ENCODE measurements at places on chromosomes 12 and 14.

- no peak for DNase-seq
These were observed 173.9 kb upstream of the LHX5 start for GRCh38 chr12:113645603-113646002.

DNA sequence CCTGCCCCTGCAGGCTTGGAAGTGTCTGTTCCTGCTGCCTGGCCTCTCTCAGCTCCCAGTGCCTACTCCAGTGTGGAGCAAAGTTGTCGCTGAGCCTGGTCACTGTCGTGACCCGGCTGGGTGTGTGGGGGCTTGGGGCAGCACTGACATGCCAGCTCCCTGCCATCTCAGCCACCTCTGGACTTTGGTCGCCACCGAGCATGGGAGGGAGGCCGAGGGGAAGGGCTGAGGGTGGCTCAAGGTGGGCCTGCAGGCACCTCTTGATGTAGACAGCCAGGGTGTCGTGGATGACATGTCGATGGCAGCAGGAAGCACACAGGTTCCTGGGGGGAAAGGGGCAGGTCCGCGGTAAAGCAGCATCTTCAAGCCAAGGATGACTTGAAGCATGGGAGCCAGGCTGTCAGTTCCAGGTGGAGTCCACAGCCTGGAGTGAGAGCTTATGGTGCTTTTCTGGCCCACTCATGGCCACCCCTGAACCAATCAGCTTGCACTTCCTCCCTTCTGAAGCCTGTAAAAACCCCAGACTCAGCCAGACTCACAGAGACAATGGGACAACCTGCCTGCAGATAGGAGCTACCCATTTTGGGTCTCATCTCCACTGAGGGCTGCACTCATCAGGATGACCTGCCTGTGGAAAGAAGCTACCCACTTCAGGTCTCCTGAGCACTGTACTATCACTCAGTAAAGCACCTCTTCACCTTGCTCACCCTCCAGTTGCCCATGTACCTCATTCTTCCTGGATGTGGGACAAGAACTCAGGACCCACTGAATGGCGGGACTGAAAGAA lies 210.1 kb downstream of the MON2 start:
- no peak for DNase-seq

DNA sequence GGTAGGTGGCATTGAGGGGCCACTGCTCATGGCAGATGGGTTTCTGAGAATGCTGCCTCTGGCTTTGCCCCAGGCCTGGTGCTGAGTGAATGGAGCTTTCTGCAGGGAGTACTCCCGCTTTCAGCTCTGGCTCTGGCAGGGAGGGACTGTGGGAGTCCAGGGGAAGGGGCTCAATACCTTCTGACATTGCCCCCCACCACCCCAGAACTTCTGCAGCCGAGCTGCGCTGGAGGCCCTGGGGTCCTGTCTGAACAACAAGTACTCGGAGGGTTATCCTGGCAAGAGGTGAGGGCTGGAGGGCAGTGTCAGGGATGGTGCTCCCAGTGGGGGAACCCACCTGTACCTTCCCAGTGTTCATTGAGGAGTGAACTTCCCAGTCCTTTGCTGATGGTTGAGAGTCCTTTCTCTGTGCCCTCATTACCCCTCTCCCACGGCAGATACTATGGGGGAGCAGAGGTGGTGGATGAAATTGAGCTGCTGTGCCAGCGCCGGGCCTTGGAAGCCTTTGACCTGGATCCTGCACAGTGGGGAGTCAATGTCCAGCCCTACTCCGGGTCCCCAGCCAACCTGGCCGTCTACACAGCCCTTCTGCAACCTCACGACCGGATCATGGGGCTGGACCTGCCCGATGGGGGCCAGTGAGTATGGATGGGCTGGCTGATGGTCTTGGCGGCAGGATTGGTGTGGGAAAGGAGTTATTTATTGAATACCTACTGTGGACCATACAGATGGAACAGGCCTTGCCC lies 1.9 kb downstream of the SHMT2 start:
- no peak for DNase-seq

- DNase-seq: no peak
These were observed 172.2 kb downstream of the SLC41A2 start for GRCh38 chr12:104785886-104786285.

DNA sequence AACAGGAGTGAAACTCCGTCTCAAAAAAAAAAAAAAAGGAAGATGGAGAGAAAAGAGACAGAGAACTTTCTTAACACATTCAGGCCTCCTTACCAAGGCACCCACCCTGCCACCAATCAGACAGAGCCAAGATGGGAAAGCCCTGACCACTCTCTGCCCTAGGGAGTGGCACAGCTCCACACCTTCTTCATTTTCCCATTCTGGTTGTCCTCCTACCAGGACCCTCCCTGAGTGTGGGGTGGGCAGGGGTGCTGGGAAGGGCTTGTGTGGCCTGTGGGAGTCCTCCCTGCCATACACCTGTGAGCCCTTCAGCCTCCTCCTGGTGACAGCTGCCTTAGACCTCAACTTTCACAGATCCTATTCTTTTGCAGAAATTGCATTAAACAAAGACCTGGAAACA lies 513.6 kb downstream of the BCL11B start:
- DNase-seq: no peak

DNA sequence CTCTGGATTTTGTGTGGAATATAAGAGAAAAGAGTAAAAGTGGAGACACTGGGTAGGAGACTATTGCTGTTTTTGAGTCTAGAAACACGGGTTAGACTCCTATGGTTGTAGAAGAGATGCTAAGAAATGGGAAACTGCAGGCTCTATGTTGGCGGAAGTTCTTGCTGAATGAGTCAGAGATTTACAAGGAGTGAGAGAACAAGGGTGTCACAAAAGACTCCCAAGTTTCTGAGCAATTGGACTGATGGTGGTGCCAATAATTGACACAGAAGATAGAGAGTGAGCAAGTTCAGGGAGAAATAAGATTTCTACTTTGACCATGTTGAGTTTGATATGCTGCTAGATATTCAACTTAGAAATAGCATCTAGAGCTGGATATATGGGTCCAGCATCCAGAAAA lies 2.6 kb upstream of the PRKD1 start:
- DNase-seq: no peak

DNA sequence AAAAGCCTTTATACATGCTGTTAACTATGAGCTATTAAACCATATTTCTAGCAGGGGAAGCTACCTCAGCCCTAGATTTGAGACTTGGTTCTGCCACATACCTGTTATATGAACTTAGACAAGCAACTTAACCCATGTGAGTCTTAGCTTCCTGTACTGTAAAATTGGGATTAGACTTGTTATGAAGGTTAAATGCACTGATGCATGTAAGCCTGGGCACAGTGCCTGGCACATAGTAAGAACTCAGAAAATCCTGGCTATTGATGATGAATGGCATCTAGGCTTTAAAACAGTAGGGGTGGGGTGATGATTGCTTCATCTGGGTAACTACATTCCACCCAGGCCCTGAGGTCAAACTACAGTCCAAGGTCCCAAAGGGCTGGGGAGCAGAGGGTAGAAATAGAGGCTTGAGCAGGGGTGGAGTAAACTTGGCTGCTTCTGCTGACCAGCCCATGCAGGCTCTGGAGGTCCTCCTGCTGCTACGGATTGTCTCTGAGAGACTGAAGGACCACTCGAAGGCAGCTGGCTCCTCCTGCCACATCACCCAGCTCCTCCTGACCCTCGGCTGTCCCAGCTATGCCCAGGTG lies 11.3 kb downstream of the ESPL1 start:
- no peak for DNase-seq

GRCh38 chr12:76790564-76791552 lies 26.9 kb downstream of the ZDHHC17 start:
- DNase-seq: no peak

GRCh38 chr14:94940263-94940993 lies 170.5 kb upstream of the GSC start:
- DNase-seq: no peak

DNA sequence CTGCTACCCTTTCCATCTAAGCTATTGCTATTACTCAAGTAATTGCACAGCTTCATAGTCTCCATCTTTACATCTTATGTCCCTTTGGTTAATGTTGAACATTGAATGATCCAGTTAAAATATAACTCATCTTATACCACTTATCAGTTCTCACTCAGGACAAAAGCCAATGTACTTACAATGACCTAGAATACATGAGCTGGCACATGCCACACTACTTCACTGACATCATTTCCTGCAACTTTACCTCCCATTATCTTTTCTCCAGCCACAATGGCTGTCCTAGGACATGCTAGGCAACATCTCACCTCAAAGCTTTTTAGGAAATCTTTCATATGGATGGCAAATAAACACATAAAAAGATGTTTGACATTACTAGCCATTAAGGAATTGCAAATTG lies 309.2 kb downstream of the FOXG1 start:
- no peak for DNase-seq

Measured in T-cell (primary cell).